Cerebellum (tissue), 4 donors: ENCODE measurements at places on chromosomes 12 and 14.

DNA sequence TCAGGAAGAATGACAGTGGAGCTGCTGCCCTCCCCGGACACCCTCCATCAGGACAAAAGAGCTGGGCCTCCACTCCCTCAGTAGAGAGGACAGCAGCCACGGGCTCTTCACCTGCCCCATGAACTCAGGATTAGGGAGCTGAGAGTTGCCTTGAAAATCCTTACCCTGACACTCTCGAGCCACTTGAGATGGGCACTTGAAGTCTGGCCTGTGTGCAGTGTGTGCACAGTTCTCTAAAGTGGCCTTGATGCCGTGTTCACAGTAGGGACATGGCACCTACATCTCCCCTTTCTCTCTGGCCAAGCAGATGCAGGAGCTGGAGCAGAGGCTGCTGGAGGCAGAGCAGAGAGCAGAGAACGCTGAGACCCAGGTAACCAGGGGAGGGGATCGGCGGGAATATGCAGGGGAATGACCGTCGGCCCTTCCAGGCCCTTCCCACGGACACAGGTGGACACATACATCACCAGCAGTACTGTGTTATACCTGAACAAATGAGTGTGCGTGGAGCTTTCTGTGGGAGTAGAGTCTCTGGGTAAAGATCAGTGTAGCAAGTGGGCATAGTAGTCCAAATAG, 22.5 kb downstream of the PLEKHH1 start:
- DNase-seq, result no peak

DNA sequence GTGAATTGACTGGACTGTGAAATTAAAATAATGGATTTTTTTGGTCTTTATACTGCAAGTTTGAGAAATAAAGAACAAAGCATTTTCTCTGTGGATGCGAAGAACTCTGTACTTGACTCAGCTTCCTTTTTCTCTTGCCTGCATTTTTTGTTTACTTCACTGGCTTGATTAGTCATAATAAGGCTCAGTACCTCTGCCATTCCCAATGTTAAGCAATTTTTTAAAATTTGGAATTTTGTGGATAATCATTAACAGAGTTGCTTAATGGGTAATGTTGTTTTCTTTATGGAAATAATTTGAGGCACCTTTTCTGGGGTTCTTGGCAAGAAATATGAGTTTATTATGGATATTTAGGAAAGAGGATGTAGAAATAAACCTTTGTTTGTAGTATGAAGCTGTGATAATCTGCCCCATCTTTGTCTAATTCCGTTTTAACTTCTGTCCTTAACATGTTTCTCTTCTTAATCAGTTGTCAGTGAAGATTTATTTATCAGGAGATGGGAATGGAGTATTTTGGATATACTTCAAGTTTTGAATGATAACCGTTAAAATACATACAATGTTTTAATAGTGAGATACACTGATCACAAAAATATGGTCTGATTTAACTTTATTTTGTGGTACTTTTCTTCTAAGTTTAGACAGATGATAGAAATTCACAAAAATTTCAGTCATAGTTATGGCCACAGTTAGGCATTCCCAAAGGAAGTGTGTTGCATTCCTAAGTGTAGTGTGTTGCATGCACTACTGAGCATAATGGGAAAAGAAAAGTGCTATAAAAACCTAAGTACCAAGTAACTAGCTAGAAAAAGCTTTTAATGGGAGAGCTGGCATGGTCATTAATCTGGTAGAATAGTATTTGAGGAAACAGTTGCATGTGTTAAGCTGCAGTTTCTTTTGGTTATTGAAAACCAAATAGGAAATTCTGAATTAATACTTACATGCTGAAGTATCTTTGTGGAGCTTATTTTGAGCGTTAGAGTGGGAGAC, 27.7 kb downstream of the WNK1 start:
- DNase-seq, result no peak

DNA sequence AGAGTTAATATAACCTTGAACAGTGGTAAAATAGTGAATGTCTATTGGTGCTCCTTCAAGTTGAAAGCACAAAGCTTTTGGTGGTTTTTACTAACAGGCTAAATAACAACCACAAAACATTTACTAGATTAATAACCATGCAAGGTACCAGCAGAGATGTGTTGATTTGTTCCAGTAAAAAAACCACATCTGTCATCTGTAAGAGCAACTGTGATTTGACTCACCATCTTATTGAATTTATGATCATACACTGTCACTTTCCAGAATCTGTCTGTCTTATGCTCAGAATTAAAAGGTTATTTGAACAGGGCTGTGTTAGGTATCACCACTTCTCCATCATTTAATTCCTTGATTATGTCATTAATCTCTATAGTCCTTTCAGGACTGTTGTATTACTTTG, 107.0 kb upstream of the PTHLH start:
- DNase-seq, result no peak

- DNase-seq, result no peak
Measured at GRCh38 chr12:131586761-131587160, 124.1 kb upstream of the SFSWAP start.

- DNase-seq, result no peak
Measured at GRCh38 chr12:107523775-107524535, 161.6 kb upstream of the PWP1 start.

DNA sequence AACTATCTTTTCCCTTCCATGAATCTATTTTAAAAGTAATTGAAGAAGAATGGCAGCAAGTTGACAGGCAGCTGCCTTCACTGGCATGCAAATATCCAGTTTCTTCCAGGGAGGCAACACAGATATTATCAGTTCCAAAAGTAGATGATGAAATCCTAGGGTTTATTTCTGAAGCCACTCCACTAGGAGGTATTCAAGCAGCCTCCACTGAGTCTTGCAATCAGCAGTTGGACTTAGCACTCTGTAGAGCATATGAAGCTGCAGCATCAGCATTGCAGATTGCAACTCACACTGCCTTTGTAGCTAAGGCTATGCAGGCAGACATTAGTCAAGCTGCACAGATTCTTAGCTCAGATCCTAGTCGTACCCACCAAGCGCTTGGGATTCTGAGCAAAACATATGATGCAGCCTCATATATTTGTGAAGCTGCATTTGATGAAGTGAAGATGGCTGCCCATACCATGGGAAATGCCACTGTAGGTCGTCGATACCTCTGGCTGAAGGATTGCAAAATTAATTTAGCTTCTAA, 18.4 kb downstream of the TMPO start:
- DNase-seq, result no peak

DNA sequence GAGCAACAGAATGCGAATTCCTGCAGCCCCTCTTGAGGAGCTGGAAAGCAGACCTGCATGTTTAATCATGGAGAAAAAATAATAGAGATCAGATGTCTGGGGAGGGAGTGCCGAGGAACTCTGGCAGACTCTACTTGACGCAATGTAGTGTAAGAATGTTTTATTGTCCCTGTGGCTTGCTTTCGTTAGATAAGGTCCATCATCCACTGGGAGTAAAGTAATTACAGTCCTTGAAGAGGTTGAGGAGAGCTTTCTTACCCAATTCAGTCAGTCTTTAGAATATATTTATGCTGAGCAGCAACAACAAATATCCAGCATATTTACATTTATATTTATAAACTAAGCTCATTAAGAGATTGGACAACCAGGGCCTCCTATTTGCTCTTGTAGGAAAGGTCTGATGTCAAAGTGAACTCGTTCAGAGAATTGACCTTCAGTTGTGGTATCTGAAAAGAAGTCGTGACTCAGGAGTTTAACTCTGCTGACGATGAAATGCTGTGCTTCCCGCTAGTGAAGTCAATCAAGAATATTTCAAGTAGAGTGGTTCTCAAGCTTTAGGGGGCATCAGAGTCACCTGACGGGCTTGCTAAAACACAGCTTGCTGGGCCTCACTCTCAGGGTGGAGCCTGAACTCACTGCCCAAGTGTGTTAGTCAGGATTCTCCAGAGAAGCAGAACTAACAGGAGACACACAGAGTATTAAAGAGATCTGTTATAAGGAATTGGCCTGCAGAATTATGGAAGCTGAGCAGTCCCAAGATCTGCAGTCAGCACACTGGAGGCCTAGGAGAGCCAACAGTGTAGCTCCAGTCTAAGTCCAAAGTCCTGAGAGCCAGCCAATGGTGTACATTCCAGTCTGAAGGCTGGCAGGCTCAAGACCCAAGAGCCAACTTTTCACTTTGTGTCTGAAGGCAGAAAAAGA, 139.3 kb upstream of the LMNTD1 start:
- DNase-seq, result no peak

GRCh38 chr12:119393677-119394076, 59.1 kb downstream of the CCDC60 start:
- DNase-seq, result no peak

GRCh38 chr14:58732387-58732786, 94.6 kb downstream of the DACT1 start:
- no peak for DNase-seq

GRCh38 chr12:71069311-71069710, 88.5 kb downstream of the TSPAN8 start:
- DNase-seq, result no peak

DNA sequence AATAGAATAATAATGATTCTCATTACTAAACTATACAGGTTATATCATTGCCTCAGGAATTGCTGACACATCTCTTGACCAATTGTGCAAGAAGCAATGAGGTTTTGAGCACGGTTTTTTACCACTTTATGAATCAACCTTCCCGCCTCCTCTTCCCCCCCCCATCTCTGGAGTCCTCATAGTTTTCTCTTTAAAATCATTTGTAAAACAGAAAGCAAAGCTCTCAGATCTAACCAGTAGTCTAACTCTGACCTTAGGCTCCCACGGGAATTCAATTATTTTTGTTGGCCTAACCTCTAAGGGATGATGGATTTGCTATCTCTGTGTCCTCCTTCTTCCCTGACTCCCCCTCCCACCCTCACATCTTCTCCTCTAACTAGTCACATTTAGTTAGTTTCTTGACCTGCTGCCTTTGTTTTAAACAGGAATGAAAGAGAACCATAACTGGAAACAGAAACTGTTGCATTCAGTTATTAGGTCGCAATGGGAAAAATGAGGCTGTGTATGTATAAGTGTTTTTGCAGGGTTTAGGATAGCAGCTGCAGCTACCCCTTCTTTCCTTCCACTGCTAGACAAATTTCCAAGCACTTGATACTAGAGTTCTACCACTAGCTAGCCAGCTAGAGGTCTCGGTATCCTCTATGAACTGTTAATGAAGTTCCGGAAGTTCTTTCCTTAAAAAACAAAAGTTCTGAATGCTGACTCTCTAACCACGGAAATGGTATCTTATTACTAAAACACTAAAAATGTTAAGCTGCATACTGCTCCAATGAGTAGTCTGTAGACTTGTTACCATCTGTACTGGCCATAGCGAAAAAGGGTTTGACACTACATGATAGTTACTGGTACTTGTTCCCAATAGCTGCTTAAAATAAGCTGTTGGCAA, 65.4 kb downstream of the TAOK3 start:
- DNase-seq, result no peak

DNA sequence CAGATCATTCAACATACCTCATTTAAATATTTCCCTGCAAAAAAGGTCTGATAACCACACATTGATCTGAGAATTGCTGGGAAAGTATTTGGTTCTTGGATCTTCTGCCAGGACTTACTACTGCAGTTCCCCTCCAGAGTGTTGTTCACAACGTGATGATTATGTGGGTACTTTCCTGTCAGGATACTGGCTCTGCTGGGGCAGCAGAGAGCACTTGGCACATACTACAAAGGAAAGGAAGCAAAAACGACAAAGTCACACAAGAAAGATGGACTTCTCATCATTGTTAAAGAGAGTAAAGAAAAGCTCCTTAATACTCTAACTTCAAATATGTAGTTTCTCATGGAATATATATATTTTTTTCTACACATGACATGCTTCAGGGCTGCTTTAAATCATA, 11.5 kb downstream of the GNS start:
- no peak for DNase-seq

GRCh38 chr12:105861227-105861626, 277.5 kb downstream of the NUAK1 start:
- DNase-seq, result no peak

DNA sequence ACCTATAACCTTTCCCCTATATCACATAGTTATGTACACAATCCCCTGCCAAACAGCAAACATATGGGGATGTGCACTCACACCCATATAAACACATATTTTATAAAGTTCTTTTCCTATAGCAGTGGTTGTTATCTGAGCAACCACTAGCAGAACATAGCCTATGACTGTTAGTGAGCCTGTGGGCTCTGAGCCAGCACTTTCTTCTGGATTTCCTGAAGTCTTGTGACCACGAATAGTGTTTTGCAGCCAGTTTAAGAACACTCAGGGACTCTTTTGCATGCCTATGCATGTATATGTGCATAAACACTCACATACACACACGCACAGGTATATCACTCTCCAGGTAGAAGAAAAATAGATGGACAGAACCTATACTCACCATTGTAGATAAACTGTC, 17.1 kb downstream of the TESPA1 start:
- DNase-seq, result no peak

- no peak for DNase-seq
Measured at GRCh38 chr12:104050436-104050835, 449 bp upstream of the GLT8D2 start.

GRCh38 chr12:95962222-95962621, 19.1 kb downstream of the AMDHD1 start:
- peak; percentile 24 for DNase-seq

- DNase-seq, result no peak
Measured at GRCh38 chr14:96088481-96088880, 49.3 kb downstream of the C14orf132 start.

DNA sequence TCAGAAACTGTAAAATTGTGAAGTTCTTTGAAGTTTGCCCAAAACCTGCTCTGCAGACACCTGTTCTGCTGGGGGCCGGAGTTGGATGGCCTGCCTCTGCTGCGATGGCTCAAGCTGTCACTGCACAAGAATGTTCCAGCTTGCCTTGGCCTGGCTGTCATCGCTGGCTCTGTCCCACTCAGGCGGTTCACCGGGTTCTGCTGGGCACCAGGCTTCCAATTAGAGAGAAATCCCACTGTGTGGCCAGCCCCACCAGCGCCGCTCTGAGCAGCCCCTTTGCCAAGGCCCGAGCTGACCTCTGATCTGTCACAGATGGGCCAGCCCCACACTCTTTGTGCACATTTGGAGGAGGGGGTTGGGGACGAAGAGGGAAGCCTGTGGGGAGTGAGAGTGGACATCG, 71.7 kb upstream of the GPATCH2L start:
- DNase-seq, result peak; percentile 62

GRCh38 chr14:77603654-77604255, 12.7 kb downstream of the SPTLC2 start:
- no peak for DNase-seq

GRCh38 chr12:1662761-1663439, 28.0 kb upstream of the ADIPOR2 start:
- no peak for DNase-seq

GRCh38 chr12:91111366-91112325, at the start of gene LUM:
Gene LUM, minus strand, starts transcription at chr12:91111494. Its CDS starts 2,515 bp downstream, at chr12:91108979.
- DNase-seq, result no peak

DNA sequence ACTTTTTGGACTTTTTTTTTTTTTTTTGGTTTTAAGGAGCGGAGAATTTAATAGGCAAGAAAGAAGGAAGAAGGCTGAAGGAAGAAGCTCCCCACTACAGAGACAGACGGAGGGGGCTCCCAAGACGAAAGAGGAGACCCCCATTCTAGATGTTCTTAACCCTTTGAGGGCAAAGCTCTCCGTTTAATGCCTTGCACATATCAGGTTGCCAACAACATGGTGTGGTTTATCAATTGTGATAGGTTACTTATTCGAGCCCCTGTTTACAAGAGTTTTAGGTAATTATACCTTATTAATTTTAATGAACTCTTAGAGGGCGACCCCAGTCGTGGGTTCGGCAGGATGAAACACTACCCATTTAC, 1.2 kb upstream of the FBXO33 start:
- no peak for DNase-seq
